AG04449 (cell line): ENCODE measurements at places on chromosomes 6 and 20.

DNA sequence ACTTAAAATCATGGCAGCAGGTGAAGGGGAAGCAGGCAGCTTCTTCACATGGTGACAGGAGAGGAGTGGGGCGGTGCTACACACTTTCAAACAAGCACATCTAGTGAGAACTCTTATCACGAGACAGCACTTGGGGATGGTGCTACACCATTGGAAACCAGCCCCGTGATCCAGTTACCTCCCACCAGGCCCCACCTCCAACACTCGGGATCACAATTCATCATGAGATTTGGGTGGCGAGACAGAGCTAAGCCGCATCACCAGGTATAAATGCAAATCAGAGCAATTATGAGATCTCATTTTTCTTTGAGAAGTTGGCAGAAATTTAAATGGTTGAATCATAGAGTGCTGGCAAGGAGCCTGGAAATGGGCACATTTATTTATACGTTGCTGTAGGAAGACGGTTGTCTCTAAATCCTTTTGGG, 31.4 kb downstream of the IGF2R start:
- no peak for DNase-seq

GRCh38 chr6:47737406-47737805, 39.0 kb downstream of the ADGRF4 start:
- DNase-seq: no peak

GRCh38 chr6:109491207-109491938, 8.4 kb upstream of the ZBTB24 start:
- DNase-seq: no peak

DNA sequence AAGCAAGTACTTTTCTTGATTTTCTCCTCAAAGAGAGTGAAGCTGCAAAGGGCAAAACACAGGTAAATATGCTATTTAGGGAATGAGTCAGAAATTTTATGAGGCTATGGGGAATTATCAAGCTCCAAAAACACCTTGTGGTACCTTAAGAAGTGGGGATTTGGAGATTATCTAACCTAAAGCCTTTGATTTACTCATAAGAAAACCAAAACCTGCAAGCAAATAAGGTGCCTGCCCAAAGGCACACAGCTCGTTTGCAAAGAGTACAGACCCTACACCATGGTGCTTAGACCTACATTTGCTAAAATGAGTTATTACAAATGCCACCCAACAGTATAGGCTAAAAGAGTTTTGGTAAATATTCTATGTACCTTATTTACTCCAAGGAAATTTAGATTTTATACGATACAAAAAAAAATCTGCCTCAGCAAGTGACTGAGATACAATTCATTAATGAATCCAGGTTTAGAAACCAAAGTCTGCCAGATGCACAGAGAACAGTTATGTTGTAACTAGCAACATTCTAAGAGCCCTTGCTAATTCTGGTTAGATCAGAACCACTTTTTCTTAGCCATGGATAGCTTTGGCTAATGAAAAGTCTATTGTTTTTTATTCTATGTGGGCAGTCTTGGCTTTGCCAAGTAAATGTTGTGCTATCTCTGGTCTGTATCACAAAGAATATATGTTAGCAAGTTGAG, 101.5 kb downstream of the KHDC1L start:
- no peak for DNase-seq

GRCh38 chr6:94349227-94349626, 929.9 kb upstream of the EPHA7 start:
- DNase-seq: no peak

- peak; percentile 59 for DNase-seq
Measured at GRCh38 chr20:25308671-25309394, 60.9 kb downstream of the PYGB start.

GRCh38 chr20:33667245-33667675, 517 bp downstream of the ACTL10 start:
- no peak for DNase-seq

- no peak for DNase-seq
Measured at GRCh38 chr20:58131151-58131550, 97.3 kb downstream of the ANKRD60 start.

GRCh38 chr20:49710971-49711666, 2.6 kb downstream of the B4GALT5 start:
- no peak for DNase-seq

DNA sequence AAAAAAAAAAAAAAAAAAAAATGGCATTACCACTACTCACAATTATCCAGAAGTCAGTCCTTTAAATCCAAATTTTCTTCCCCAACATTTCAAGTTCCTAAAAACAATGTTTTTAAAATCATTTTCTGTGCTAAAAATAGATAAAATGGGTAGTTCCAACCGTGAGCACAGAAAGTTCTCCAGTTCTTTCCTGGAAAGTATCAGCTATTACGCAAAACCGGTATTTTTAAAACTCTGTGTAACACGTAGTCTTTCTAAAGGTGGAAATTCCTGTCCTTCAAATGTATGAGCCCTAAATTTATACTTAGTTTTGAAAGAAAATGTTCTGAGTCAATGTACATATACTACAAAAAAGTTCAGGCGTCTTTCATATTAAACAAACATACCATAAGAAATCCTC, 83.5 kb upstream of the SCAF8 start:
- no peak for DNase-seq

DNA sequence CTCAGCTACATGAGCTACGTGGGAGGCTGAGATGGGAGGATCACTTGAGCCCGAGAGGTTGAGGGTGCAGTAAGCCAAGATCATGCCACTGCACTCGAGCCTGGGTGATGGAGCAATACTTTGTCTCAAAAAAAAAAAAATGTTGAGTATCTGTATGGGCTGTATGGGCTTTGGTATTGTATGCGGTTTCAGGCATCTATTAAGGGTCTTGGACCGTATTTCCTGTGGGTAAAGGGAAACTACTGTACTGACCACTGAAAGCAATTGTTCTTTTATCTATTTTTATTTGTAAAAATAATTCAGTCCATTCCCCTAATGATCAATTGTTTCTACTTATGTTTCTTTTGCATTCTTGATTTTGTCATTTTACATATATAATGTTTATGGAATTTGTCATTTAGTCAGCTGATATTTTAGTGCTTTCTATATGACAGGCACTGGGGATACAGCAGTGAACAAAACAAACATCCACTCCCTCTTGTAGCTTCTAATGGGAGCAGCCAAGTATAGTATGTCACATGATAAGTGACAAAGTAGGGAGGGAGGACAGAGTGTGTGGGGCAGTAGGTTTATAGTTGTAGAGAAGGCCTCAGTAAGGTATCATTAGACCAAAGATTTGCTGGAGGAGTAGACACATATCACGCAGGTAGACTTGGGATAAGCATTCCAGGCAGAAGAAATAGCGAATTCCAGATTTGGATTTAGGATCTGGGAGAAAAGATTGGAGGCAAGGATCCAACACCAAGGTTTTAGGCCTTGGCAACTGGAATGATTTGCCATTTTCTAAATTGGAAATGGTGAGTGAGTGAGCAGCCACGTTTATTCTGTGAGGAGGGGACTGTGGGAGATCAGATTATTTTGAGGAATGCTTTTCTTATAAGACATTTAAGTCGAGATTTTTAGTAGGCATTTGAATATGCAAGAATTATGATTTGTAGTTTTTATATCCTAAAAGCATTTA, 6.0 kb downstream of the PCMT1 start:
- DNase-seq: no peak

- DNase-seq: no peak
Measured at GRCh38 chr20:54692168-54692887, 216.9 kb downstream of the DOK5 start.

DNA sequence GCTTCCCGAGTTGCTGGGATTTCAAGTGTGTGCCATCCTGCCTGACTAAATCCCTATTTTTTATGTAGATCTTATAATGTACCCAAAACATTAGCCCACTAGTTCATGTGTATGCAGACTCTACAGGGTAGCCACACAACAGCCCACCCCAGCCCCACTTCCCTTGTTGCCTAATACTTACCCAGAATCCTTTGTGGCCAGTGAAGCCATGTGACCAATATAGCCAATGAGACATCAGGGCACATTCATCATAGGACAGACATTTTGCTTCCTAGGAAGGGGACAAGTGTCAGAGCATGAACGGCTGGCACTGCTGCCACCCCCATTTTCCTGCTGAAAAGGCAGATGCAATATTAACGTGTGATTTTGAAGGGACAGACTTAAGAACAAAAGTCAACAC, 36.0 kb upstream of the TCP11 start:
- DNase-seq: no peak

- DNase-seq: no peak
Measured at GRCh38 chr20:35003211-35004031, 47.8 kb downstream of the MYH7B start.

- no peak for DNase-seq
Measured at GRCh38 chr20:18537651-18538050, 29.6 kb upstream of the SMIM26 start.

- no peak for DNase-seq
Measured at GRCh38 chr20:571754-572441, 28.3 kb upstream of the CSNK2A1 start.

- DNase-seq: no peak
Measured at GRCh38 chr6:68368845-68369244, 266.2 kb upstream of the ADGRB3 start.

DNA sequence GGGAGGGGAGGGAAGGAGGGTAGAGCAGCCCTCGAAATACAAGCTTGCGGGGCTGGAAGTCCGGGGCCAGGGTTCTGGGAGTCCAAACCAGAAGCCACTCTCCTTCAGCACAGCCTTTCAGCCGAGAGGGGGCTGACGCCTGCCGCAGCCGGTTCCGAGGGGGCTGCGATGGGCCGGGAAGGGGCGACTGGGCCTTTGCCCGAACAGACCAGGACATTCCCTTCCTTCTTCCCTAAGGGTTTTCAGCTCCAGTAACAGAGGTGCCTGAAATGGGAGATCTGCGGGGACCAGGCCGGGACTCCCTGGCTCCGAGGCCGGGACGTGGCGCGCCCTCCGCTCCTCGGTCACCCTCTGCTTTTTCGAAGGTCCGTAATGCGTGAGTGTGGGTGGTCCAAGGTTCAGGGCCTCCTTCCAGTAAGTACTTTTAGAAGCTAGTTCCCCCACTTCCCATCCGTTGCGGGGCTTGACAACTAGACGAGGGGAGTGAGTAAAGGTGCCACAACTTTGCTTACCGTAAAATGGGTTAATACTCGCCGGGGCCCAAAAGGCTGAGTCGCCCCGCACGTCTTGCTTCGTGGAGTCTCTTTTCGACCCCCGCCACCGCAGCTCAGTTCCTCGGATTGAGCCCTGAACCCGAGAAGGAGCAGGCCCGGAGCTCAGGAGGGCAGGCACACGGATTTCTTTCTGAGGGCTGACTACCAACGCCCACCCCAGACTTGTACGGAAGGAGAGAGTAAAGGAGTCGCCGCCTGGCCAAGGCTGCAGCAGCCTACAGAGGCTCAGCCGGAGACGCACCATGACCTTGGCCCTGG, 2.9 kb upstream of the OLIG3 start:
- DNase-seq: no peak

- no peak for DNase-seq
Measured at GRCh38 chr20:14114065-14114704, 118.9 kb downstream of the MACROD2 start.

- DNase-seq: no peak
Measured at GRCh38 chr6:21271428-21272155, 322.0 kb upstream of the SOX4 start.

GRCh38 chr6:148530394-148530953, 187.8 kb downstream of the SASH1 start:
- peak; percentile 94 for DNase-seq

DNA sequence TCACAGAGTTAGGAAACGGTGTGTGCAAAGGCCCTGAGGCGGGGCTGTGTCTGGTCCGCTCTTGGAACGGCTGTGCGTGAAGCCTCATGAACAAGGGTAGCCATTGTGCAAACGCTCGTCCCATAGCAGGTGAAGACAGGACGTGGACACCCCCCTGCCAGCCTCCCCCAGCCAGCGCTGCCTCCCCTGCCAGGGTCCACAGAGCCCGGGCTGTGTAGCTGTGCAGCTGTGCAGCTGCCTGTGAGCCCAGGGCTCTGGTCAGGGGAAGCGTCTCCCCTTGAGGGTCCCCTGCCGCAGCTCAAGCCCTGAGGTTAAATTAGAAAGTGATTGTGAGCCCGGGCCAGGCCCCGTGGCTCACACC, 139.4 kb downstream of the TAF4 start:
- no peak for DNase-seq

DNA sequence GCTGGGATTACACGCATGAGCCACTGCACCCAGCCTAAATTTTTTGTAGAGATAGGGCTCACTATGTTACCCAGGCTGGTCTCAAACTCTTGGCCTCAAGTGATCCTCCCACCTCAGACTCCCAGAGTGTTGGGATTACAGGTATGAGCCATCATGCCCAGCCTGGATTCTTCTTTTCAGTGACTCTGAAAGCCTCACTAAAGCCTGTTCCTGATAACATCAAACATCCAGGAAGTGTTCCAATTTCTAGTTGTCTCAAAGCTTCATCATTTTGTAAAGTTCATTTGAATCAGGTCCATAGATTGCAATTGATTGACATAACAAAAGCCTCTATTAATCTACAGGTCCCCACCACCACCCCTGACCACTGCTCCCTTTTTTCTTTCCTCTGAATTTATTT, 29.2 kb upstream of the CHMP4B start:
- DNase-seq: no peak

DNA sequence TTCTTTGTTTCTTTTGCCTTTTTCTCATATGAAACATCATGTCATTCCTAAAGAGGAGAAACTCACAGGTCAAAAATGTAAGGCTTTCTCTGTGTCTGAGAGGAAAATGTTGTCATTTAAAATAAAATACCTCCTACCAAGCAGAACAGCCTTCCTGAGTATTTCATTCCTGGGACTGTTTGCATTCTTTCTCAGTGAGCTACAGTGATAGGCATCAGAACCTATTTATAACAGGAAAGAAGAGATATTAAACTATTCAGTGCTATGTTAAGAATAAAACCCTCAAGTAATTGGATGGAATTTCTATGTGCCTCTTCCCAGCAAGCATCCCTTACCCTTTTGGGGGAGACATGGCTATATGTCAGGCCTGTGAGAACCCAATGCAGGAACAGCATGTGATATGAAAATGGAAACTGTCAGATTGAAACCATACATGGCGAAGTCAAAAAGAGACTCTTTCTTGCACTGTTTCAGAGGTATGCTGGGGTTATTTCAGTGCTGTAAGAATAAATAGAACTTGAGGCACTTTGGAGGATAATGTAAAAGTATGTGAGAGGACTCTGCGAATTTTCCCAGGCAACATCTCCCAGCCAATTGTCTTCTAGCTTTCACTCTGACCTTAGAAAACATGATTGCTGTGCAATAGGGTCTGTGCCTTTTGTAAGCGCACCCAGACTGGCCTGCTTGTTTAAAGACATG, 133.8 kb upstream of the CCN2 start:
- peak; percentile 99 for DNase-seq

- DNase-seq: peak; percentile 5
Measured at GRCh38 chr6:46510651-46511050, 19.4 kb upstream of the RCAN2 start.

GRCh38 chr20:13199279-13199678, 21.8 kb upstream of the ISM1 start:
- DNase-seq: no peak

- DNase-seq: no peak
Measured at GRCh38 chr6:134145786-134146185, 93.4 kb upstream of the SLC2A12 start.

DNA sequence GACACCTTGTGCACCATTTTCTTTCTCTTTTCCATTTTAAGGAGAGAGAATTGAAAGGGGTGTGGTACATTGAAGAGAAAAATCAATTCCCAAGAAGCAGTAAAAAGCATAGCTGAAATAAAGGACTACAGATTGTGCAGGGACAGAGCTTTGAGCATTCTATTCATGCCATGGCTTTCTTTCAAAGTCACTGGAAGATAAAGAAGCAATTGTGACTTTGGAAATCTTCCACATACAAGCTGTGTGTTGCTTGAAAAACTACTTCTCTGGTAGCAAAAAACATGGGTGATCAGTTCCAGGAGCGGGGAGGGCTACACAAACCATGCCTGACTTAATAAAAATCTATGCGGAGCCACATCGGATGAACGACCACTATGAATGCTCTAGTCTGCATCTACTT, 230.2 kb upstream of the THEMIS start:
- no peak for DNase-seq
